ENCODE measurements at places on chromosomes 3 and 15.

DNA sequence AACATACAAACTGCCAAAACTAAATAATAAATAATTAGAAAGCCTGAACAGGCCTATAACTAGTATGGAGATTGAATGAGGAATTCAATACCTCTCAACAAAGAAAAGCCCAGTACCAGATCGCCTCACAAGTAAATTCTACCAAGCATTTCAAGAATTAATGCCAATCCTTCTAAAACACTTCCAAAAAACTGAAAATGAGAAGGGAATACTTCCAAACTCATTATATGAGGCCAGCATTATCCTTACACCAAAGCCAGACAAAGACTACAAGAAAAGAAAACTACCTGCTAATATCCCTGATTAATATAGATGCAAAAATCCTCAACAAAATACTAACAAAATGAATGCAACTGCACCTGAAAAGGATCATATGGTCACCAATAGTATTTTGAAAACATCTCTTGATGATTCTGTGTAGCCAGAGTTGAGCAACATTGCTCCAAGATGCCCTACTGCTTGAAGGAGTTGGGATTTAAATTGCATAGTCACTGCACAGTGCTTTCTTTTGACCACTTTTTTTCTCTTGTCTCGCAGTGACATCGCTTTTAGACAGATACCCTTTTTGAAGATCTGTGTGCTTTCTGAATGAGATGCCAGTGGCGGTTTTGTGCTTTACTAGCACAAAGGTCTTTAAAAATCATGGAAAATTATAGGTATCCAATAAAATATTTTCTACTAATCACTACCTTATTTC is 487.2 kb upstream of the RASGRP1 start:
- no peak for DNase-seq

DNA sequence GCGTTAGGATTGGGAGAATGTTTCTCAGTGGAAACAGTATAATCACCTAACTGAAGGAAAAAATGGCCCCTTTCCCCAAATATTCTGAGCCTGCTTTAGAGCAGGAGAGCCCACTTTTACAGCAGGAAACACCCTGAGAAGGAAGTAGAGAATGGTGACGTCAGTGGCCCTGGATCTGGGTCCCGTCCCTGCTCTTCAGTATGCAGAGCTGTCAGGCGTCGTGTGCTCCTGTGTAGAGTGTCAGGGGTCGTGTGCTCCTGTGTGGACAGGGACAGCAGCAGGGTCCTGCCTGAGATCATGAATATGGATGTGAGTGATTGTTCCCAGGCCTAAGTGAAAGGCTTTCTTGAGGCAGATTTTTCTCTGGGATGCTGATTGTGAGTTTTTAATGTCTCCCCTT is 45.2 kb downstream of the CGNL1 start:
- no peak for DNase-seq

GRCh38 chr3:71358243-71358642 is 225.3 kb downstream of the FOXP1 start:
- DNase-seq: no peak

DNA sequence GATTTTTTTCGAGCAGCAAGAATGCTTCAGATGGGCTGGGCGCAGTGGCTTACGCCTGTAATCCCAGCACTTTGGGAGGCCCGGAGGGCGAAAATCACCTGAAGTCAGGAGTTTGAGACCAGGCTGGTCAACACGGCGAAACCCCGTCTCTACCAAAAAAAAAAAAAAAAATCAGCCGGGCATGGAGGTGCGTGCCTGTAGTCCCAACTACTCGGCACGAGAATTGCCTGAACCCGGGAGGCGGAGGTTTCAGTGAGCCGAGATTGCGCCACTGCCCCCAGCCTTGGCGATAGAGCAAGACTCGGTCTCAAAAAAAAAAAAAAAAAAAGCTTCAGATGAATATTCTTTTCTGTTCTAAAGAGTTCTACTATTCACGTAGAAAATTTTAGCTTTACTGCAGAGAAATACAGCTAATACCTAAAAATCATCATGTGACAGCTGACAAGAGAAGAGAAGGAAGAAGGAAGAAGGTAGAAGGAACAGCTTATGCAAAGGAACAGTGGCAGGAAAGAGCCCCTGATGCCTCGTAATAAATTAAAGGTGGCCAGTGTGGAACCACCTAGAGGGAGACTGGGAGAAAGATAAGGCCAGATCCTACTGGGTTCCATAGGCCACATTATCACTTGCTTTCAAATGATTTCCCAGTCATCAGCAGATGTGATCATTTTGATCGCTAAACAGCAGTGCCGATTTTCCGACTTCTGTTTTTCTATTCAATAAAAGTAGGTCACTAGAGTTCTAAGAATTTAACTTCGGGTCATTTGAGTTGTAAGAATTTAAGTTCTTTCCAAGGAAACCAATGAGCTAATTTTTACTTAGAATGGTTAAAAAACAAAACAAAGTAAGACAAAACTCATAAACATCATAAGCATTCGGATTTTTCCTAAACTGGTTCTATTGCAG is 1.5 kb downstream of the CMTM6 start:
- no peak for DNase-seq

GRCh38 chr3:161108840-161109239 is 3.7 kb upstream of the B3GALNT1 start:
- no peak for DNase-seq

- no peak for DNase-seq
These were observed 179.9 kb upstream of the NR2E3 start for GRCh38 chr15:71630475-71630809.

- DNase-seq: no peak
These were observed 488.6 kb downstream of the MAGI1 start for GRCh38 chr3:65550137-65550536.

DNA sequence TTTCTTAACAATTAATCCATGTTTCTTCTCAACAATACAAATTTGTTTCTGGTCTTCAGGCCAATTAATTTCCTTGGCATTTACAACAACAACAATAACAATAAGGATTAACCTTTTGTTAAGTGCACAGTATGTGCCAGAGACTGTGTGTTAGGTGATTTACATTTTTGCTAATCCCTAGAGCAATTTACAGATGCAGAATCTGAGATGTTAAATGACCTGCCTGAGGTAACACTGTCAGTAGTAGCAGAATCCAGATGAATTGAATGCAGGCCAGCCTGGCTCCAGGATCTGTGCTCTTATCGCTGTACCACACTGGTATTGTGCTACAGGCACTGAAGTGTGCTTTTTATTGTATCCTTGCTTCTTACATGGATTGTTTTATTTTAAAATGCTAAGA is 122.2 kb downstream of the MEIS2 start:
- no peak for DNase-seq

GRCh38 chr3:71629711-71630110 is 46.2 kb upstream of the FOXP1 start:
- no peak for DNase-seq

DNA sequence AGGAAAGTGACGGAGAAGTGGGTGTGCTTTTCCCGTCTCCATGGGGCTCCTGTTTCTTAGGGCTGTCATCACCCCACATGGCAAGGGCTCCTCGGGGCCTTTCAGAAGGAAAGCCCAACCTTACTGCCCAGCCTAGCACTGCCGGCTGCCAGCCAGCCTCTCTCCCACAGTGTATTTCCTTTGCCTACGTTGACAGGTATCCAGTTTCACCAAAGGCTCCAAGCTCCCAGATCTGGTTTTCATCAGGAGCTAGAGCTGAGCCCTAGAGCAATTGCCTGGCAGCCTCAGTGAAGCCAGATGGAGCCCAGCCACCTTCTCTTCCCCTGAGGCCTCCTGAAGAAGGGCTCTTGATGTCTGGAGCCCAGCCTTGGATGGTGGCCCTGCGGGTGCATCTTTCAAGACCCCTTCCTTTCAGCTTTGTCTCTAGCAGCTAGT is 20.2 kb downstream of the CRABP1 start:
- DNase-seq: no peak

GRCh38 chr15:75201616-75202250 is at the start of gene C15orf39:
TSS of gene C15orf39 (plus strand) at chr15:75201882. CDS start at chr15:75206049, 4,167 bp downstream.
- DNase-seq: peak; percentile 70

DNA sequence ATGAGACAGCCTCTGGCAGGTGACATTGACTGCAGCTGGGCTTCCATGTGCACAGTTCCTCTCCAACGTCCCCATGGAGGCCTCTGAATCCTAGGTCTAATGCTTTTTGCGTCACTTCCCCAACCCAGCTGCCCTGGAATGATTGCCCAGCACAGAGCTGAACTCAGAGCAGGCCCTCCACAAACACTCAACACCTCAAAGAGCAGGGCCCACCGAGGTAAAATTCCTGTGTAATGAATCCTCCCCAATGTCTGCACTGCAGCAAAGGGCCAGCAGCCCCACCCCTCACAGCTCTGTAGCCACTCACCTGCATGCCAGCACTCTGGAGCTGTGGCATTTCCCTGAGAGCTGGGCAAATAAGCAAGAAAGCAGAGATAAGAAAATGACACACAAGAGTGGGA is 42.6 kb upstream of the DUSP7 start:
- DNase-seq: no peak

DNA sequence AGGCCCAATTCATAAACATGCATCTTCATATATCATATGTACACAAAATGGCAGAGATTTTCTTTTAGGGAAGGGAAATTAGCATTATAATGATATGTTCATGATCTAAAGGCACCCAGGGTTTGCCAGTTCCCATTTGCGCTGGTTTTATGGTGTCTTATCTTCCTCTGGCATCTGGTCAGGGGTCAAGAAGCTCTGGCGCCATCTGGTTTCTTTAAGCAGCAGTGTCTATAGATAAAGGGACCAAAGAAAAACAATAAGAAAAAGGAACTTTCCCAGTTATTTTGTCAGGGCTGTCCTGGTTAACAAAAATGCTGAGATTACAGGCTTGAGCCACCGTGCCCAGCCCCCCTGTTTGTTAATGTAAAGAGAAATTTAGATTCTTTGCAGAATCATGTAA is 3.3 kb upstream of the DCP1A start:
- no peak for DNase-seq

GRCh38 chr3:61903931-61904657 is 342.7 kb downstream of the PTPRG start:
- DNase-seq: no peak

DNA sequence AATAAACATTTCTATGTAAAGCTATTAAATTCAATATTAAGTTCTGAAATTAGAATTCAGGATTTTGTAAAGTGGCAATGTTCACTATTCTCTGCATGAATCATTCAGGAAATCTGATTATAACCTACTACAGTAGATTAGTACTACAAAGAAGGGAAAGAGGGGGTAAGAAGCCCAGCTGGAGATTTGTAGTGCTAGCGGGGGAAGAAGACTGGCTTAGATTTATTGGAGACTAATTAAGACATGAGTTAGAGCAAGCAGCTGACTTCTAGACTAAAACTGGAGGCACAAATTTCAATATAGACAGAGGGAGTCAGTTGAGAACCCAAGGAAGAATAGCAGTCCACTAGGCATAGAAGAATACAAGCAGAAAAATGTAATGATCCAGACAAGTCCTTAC is 55.8 kb upstream of the SETMAR start:
- no peak for DNase-seq

DNA sequence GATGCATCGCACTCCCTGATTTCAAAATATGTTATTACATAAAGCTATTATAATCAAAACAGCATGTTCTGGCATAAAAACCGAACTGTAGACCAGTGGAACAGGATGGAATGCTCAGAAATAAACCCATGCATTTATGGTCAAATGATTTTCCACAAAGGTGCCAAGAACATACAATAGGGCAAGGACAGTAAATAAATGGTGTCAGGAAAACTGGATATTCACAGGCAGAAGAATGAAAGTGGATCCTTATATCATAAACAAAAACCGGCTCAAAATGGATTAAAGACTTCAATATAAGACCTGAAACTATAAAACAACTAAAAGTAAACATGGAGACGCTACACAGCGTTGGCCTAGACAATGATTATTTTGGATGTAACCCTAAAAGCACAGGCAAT is 22.6 kb downstream of the USP50 start:
- DNase-seq: no peak

DNA sequence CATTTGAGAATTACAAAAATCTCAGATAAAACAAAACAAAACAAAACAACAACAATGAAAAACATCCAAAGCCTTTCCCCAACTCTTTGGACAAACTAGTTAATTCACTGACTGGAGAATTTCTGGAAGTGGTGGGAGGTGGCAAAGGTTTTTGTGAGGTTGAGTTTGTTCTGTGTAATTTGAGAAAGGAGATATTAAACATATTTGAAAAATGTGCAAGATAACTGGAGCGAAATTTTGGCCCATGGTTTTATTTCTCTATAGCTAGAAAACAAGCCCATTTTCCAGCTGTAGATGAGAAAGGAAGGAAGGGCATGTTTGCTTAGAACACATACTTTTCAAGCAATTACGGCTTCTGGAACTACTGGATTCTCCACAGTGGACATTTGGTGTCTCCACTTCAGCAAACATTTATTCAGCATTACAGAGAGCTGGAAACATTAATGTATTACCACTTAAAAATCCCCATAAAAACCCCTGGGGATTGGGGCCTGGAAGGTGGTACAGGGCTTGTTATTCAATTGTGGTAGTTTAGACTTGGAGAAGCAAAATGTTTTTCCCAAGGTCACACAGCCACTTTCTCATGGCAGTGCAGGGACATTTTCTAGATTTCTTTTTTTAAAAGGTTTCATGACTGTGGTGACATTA is 135.8 kb downstream of the THSD4 start:
- no peak for DNase-seq

DNA sequence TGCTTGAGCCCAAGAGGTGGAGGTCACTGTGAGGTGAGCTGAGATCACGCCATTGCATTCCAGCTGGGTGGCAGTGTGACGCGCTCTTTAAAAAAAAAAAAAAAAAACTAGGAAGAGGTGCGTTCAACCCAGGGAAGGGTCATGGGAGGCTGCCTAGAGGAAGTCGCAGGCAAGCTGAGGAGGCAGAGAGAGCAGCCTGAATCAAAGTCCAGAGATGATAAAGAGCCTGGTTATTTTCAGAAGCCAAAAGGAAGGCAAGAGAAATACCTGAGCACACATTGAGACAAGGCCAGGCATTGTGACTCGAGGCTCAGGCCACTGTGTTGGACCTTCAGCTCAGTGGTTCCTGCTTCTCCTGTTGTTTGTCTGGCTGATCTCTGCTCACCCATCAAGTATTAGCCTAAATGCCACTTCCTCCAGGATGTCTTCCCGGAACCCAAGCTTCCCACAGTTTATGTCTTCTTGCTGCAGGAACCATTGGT is 16.1 kb upstream of the GCNT3 start:
- no peak for DNase-seq

DNA sequence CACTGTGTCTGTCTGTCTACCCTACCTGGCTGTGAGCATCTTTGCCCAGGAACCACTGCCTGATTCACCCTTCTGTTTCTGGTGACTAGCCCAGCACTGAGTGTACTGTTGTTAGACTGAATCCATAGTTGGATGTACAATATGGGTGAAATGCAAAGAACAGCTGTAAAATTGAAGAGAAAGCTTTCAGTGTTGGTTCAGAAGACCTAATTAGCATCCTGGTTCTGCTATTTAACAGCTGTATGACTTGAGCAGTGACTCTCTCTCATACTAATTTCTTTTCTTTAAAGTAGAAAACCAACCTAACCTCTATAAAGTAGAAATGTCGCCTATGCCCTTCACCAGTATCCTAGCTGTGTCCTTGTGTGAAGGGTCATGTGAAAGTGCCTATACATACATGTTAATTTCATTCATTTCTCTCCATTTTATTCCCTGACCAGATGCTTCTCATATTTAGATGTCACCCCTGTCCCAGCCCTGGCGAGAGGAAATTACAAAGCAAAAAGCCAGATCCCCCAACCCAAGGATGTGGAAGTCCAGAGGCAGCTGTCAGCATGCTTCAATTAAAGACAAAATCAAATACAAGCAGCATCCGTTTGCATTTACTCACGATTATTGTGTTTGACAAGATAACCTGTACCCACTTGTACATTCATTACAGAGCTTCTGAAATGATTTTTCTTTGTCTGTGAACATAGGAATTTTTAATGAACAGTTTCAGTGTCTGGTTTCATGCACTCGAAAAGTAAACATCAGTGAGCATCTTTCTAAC is 305.7 kb upstream of the ICE2 start:
- DNase-seq: no peak

Measured in stimulated activated CD8-positive, alpha-beta memory T cell treated with anti-CD3 and anti-CD28 coated beads, Interleukin-12 subunit alpha, Interleukin-12 subunit beta, amount 100 ng/mL, for 4 hours (primary cell).